Smooth muscle cell of bladder (primary cell): ENCODE measurements at places on chromosomes 2 and 18. TPM values are rescaled to one million over a fixed set of nuclear protein-coding genes. Genes with fewer than 3 reads are reported as not detected.

The RIT2 gene
- total RNA-seq: not detected in 2 replicates

The CYP1B1 gene
- total RNA-seq: 23.0 and 62.7 TPM in 2 replicates

The ARHGAP15 gene
- total RNA-seq: 0.09 and 0.14 TPM in 2 replicates

The NYAP2 gene
- under 0.01 TPM in 1 of 2 replicates, not detected in the other for total RNA-seq

The STEAP3 gene
- total RNA-seq: 16.8 and 18.2 TPM in 2 replicates

The SIX3 gene
- total RNA-seq: not detected in 2 replicates

The RBBP8 gene
- 16.4 and 17.5 TPM in 2 replicates for total RNA-seq

The GNAL gene
- 0.65 and 0.71 TPM in 2 replicates for total RNA-seq
